Effector memory CD8-positive, alpha-beta T cell (primary cell): ENCODE measurements at places on chromosomes 4 and X.

GRCh38 chrX:69293776-69294601 is 128.7 kb upstream of the PJA1 start:
- H3K27ac ChIP-seq = no peak overlapping the region
- no peaks in the 10 kb centered on the region for H3K36me3 ChIP-seq
- DNase-seq = no peak
- H3K27me3 ChIP-seq = no peaks in the 10 kb centered on the region

- H3K4me3 ChIP-seq = no peak overlapping the region
- peaks cover 6% of the 10 kb centered on the region for H3K4me1 ChIP-seq
- DNase-seq = no peak
Measured at GRCh38 chr4:3176367-3177229, 72.4 kb upstream of the MSANTD1 start.

DNA sequence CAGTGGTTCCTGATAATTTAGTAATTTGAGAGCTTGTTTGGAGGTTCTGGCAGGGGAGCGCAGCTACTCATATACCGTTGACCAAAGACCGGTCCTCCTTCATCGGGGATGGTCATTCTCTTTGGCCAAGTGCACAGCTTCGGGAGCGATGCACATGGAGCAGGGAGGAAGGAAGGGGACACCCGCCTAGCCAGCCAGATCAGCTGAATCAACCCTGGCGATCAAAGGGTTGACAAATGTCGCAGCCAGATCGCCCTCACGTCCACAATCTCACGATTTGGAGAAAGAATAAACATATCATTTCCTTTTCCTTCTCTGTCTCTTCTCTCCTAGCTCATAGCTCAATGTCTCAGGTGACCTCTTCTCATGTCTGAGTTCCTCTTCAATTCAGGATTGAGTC is 11.1 kb downstream of the NDNF start:
- no peaks in the 10 kb centered on the region for H3K36me3 ChIP-seq
- no peak overlapping the region for H3K27ac ChIP-seq
- DNase-seq = no peak
- no peaks in the 10 kb centered on the region for H3K4me1 ChIP-seq

- no peak overlapping the region for H3K4me3 ChIP-seq
- H3K27ac ChIP-seq = no peak overlapping the region
- no peak for DNase-seq
- no peaks in the 10 kb centered on the region for H3K27me3 ChIP-seq
Measured at GRCh38 chrX:80879916-80880315, 70.2 kb upstream of the BRWD3 start.

- no peak for DNase-seq
- no peak overlapping the region for H3K4me3 ChIP-seq
- no peaks in the 10 kb centered on the region for H3K27me3 ChIP-seq
- no peak overlapping the region for H3K27ac ChIP-seq
Measured at GRCh38 chr4:89312066-89312465, 4.5 kb upstream of the GPRIN3 start.

DNA sequence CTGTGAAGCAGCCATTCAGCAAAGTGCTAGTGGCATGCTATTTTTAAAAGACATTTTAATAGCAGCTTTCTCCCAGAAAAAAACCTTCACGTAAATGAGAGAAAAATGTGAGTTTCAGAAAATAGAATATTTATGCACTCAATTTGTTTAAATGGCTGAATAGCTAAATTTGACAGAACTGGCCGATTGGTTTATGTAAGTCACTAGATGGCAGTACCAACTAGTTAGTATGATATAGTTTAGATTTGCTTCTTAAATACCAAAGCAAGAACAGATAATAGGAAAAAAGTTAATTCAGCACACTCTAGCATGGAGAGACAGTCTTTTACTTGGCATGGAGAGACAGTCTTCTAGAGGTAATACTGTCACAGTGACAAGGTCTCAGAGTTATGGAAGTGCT is 250.1 kb downstream of the SNCA start:
- no peak overlapping the region for H3K27ac ChIP-seq
- no peak overlapping the region for H3K4me3 ChIP-seq
- peaks cover 30% of the 10 kb centered on the region for H3K27me3 ChIP-seq

- DNase-seq = no peak
- peaks cover 30% of the 10 kb centered on the region for H3K36me3 ChIP-seq
- no peak overlapping the region for H3K4me3 ChIP-seq
- peaks cover 41% of the 10 kb centered on the region for H3K4me1 ChIP-seq
- no peaks in the 10 kb centered on the region for H3K27me3 ChIP-seq
Measured at GRCh38 chr4:139524062-139524631, 31.9 kb downstream of the SETD7 start.

GRCh38 chr4:159358226-159358625 is 255.3 kb downstream of the RAPGEF2 start:
- DNase-seq = no peak
- H3K4me3 ChIP-seq = no peak overlapping the region
- H3K36me3 ChIP-seq = peaks cover 33% of the 10 kb centered on the region
- H3K4me1 ChIP-seq = no peaks in the 10 kb centered on the region

- no peaks in the 10 kb centered on the region for H3K36me3 ChIP-seq
- H3K27me3 ChIP-seq = no peaks in the 10 kb centered on the region
- no peaks in the 10 kb centered on the region for H3K4me1 ChIP-seq
- DNase-seq = no peak
- no peak overlapping the region for H3K27ac ChIP-seq
Measured at GRCh38 chr4:62622089-62622488, 1422.0 kb downstream of the ADGRL3 start.

DNA sequence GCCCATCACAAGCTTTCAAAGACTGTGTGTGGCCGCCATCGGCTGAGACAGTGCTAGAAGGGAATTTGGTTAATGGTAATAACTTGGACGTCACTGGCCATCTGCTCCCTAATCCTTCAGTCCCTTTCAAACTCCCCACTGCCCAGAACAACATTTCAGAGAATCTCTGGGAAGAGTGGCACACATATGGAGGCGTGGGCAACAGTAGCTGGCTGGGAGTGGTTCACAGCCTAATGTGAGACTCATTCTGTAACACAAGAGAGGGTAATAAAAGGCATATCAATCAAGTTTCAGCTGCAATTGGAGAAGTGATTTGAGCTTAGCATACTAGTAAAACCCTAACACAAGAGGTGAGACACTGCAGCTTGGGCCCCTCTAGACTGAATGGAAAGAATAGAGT is 15.4 kb downstream of the SMIM10 start:
- no peak overlapping the region for H3K4me3 ChIP-seq
- no peaks in the 10 kb centered on the region for H3K36me3 ChIP-seq
- peaks cover 8% of the 10 kb centered on the region for H3K4me1 ChIP-seq
- H3K27ac ChIP-seq = no peak overlapping the region
- DNase-seq = no peak

GRCh38 chrX:125651426-125651825 is 331.8 kb downstream of the TEX13C start:
- DNase-seq = no peak
- H3K27ac ChIP-seq = no peak overlapping the region

- H3K36me3 ChIP-seq = no peaks in the 10 kb centered on the region
- H3K4me1 ChIP-seq = no peaks in the 10 kb centered on the region
- no peak overlapping the region for H3K27ac ChIP-seq
Measured at GRCh38 chrX:24395775-24396174, 35.3 kb downstream of the SUPT20HL1 start.

DNA sequence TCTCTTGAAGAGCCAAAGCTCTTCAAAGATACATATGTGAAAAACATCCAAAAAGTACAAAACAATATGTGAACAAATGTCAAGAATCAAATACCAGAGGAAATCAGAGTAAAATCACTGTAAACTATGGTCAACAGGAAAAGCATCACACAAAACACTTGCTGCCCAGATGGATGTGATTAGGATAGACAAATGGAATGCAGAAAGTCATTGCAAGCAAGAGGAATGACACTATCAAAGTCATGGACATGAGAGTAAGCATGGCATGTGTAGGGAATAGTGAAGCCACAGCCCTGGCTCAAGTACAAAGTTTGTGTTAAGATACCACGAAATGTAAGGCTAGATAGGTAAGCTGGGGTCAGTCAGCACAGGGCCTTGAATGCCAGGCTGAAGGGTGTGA is 37.7 kb downstream of the CLDN2 start:
- H3K36me3 ChIP-seq = peaks cover 7% of the 10 kb centered on the region
- H3K27ac ChIP-seq = no peak overlapping the region
- H3K27me3 ChIP-seq = no peaks in the 10 kb centered on the region
- H3K4me1 ChIP-seq = no peaks in the 10 kb centered on the region
- no peak overlapping the region for H3K4me3 ChIP-seq
- DNase-seq = no peak

DNA sequence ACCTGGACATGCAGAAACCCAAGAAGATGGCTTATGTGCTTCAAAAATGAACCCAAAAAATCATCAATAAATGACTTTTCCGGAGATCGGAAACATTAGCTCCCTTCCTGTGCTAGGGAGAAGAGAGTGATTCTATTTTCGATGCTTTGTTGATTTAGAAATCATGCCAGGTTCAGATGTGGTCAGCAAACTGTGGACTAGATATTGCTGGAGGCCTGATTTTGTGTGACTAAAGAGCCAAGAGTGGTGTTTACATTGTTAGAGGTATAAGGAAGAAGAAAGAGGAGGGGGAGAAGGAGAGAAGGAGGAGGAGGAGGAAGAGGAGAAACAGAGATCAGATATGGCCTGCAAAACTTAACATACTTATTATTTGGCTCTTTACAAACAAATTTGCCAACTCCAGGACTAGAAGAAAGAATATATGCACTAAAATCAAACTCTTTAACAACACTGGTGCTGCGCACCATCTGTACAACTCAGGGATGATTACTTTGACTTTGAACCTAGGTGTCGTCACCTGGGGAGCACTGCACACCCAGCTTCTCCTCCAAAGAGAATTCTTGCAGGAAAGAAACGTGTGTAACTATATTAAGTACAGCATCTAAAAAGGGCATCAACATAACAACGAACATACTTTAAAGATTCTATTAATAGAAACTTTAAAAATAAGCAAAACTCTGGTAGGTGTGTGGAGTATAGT is 664.9 kb upstream of the LCORL start:
- no peak for DNase-seq
- no peaks in the 10 kb centered on the region for H3K4me1 ChIP-seq
- no peaks in the 10 kb centered on the region for H3K27me3 ChIP-seq

- H3K27ac ChIP-seq = no peak overlapping the region
- no peak overlapping the region for H3K4me3 ChIP-seq
- no peaks in the 10 kb centered on the region for H3K27me3 ChIP-seq
- H3K4me1 ChIP-seq = no peaks in the 10 kb centered on the region
- H3K36me3 ChIP-seq = no peaks in the 10 kb centered on the region
Measured at GRCh38 chrX:83829874-83830273, 31.1 kb upstream of the CYLC1 start.

DNA sequence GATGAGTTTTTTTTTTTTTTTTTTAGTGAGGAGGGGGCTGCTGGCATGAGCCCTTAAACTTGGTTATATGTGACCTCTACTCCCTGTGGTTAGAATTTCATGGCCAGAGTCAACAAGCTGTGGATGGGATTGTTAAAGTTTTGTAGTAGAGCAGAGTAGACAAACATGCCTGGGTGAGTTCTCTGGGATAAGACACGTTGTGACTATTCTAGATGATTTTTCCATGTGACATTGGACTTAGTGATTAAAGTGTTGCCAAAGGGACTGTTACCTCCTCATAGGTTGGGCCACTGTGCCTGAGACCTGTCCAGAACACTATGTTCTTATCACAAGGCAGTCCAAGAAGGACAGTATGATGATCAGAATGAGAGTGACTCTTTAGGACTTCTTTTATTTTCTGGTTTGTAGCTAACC is 28.8 kb upstream of the ALB start:
- H3K36me3 ChIP-seq = no peaks in the 10 kb centered on the region
- no peak overlapping the region for H3K4me3 ChIP-seq
- peaks cover 3% of the 10 kb centered on the region for H3K27me3 ChIP-seq
- H3K27ac ChIP-seq = no peak overlapping the region

GRCh38 chrX:70352496-70352895 is 62.6 kb downstream of the KIF4A start:
- H3K4me3 ChIP-seq = no peak overlapping the region
- peak overlapping the region; percentile 24 for H3K27ac ChIP-seq
- no peak for DNase-seq
- H3K27me3 ChIP-seq = no peaks in the 10 kb centered on the region
- H3K36me3 ChIP-seq = no peaks in the 10 kb centered on the region

- no peaks in the 10 kb centered on the region for H3K27me3 ChIP-seq
- DNase-seq = no peak
- H3K27ac ChIP-seq = no peak overlapping the region
- no peak overlapping the region for H3K4me3 ChIP-seq
Measured at GRCh38 chr4:114922592-114922933, 190.9 kb downstream of the NDST4 start.

- no peaks in the 10 kb centered on the region for H3K36me3 ChIP-seq
- H3K4me1 ChIP-seq = no peaks in the 10 kb centered on the region
- no peak overlapping the region for H3K27ac ChIP-seq
- no peak for DNase-seq
- no peaks in the 10 kb centered on the region for H3K27me3 ChIP-seq
Measured at GRCh38 chr4:186886759-186887158, 163.1 kb upstream of the FAT1 start.

GRCh38 chrX:56318076-56318475 is 85.9 kb downstream of the KLF8 start:
- no peak overlapping the region for H3K27ac ChIP-seq
- H3K4me1 ChIP-seq = no peaks in the 10 kb centered on the region
- no peaks in the 10 kb centered on the region for H3K27me3 ChIP-seq
- H3K36me3 ChIP-seq = peaks cover 3% of the 10 kb centered on the region
